ENCODE measurements at places on chromosomes 2 and 18. TPM values are rescaled to one million over a fixed set of nuclear protein-coding genes. Genes with fewer than 3 reads are reported as not detected.
A peak's percentile ranks its signal among the peaks of the same experiment; 100 is the strongest.

POMC gene
- total RNA-seq, result 12.4 TPM

CNGA3 gene
- 0.33 TPM for total RNA-seq

G6PC2 gene
- total RNA-seq, result not detected

GRCh38 chr2:100957996-100958653 is 44.0 kb upstream of the RPL31 start:
- DNase-seq, result no peak

DNA sequence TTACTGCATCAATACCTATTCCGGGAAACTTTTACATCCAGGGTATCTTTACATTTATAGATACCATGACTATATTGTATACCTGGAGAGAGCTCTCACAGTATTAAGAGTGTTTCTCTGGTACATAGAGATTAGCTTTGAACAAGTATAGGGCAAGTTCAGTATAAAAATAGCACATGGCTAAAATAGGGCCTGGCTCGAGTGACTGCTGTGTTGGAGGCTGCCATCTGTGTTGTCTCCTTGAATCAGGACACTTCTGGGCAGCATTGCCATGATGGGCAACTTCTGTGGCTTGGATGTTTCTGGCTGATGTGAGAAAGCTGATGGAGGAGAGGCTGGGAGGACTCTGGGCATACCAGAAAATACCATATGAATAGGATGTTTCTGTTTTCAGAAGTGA is 18.7 kb downstream of the ARHGAP28 start:
- no peak for DNase-seq

DNA sequence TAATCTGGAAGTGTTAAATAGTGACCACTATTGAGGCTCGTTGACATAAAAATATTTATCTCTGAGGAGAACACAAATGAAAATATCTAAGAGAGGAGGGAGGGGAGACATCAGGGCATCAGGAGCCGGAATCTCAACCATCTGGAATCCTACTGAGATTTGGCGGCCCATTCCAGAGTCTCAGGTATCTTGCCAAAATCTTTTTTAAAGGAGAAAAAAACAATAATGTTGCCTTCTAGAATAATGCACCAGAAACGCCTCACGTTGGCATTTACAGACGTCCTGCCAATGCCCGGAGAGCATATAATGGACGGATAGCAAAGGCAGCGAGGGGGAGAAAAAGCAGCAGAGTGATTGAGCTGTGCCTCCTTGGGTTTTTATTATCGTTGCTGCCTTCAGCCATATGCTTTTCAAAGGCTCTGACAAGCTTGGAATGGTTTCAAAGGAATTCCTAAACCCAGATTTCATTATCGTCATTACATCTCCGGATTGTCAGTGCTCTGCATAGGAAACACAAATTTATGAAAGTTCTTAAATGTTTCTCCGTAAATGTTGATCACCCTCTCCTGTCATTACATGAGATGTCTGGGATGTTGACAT is 30.9 kb upstream of the EGR4 start:
- DNase-seq, result no peak

GRCh38 chr2:217972037-217972436 is 30.8 kb downstream of the TNS1 start:
- no peak for DNase-seq

- DNase-seq, result no peak
Observed at GRCh38 chr2:85388878-85389538, 21.2 kb downstream of the CAPG start.

GRCh38 chr2:240757086-240757614 is 62.9 kb downstream of the KIF1A start:
- no peak for DNase-seq

GRCh38 chr18:40041951-40042350 is 1913.1 kb upstream of the PIK3C3 start:
- peak; percentile 78 for DNase-seq

DNA sequence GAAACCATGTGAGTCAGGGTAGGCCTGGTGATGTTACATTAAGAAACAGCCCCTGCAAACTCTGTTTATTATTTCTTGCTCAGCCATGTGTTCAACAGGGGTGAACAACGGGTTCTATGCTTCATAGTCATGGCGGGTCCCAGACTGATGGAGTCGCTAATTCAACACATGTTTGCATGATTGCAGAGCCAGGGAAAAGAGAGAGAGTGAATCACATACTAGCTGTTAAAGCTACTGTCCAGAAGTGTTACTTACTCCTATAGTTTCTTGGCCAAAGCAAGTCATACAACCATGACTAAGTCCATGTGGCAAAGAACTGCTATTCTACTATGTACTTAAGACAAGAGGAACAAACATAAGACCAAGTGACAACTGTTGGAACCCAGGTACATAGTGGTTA is 241.2 kb upstream of the SKOR2 start:
- peak; percentile 3 for DNase-seq

DNA sequence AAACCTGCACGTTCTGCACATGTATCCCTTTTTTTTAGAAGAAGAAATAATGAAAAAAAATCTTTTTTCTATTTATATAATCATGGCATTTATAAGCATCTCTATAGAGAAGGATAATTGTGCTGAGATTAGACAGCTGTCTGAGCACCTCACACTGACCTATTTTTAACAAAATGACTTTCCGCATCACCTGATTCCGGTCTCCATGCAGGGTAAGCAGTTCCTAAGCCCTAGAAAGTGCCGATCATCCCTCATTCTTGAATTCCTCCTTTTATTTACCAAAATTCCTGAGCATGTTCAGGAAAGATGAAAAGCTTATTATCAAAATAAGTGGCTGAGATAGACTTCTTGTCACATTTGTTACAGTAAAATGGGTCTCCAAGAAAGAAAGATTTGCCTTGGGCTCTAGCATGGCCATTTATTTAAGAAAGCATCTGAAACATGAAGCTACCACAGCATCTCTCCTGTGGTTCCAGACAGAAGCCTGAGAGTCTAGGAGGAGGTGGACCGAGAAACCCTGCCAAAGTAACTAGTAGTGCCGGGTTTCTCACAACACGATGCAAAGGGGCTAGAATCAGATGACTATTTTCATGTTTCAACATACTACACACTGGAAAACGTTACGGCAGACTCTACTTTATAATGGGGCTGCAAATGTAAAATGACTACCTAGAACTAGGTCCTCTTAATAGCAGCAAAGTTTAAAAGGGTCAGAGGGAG is 670 bp downstream of the GKN1 start:
- DNase-seq, result no peak

GRCh38 chr2:6978991-6979390 is 61.8 kb downstream of the RNF144A start:
- DNase-seq, result no peak

- no peak for DNase-seq
Observed at GRCh38 chr18:75143851-75144250, 65.1 kb downstream of the PTGR3 start.

All from endodermal cell (in vitro differentiated cells).